ENCODE measurements at places on chromosomes 6 and 20. TPM values are rescaled to one million over a fixed set of nuclear protein-coding genes. Genes with fewer than 3 reads are reported as not detected.

GRCh38 chr6:144953552-144954240 is 668.6 kb downstream of the UTRN start:
- H3K27ac ChIP-seq = no peak overlapping the region
- no peak overlapping the region for H3K4me3 ChIP-seq
- peaks cover 6% of the 10 kb centered on the region for H3K4me1 ChIP-seq
- H3K36me3 ChIP-seq = peaks cover 2% of the 10 kb centered on the region
- no peaks in the 10 kb centered on the region for H3K27me3 ChIP-seq
- DNase-seq = no peak

- DNase-seq = no peak
- H3K27ac ChIP-seq = no peak overlapping the region
- no peaks in the 10 kb centered on the region for H3K36me3 ChIP-seq
- no peak overlapping the region for H3K4me3 ChIP-seq
Observed at GRCh38 chr6:16060039-16060438, 68.8 kb upstream of the MYLIP start.

- H3K27ac ChIP-seq = peak overlapping the region; percentile 1
- DNase-seq = no peak
- no peaks in the 10 kb centered on the region for H3K36me3 ChIP-seq
- no peaks in the 10 kb centered on the region for H3K27me3 ChIP-seq
- H3K4me1 ChIP-seq = no peaks in the 10 kb centered on the region
Observed at GRCh38 chr6:126227833-126228702, 111.8 kb upstream of the CENPW start.

- peaks cover 8% of the 10 kb centered on the region for H3K4me1 ChIP-seq
- peak overlapping the region; percentile 24 for H3K27ac ChIP-seq
- DNase-seq = no peak
- no peak overlapping the region for H3K4me3 ChIP-seq
- H3K36me3 ChIP-seq = peaks cover 9% of the 10 kb centered on the region
Observed at GRCh38 chr6:53845280-53846195, 50.7 kb downstream of the LRRC1 start.

- H3K27ac ChIP-seq = peak overlapping the region; percentile 45
- H3K4me3 ChIP-seq = no peak overlapping the region
- H3K4me1 ChIP-seq = peaks cover 25% of the 10 kb centered on the region
- H3K36me3 ChIP-seq = no peaks in the 10 kb centered on the region
- no peak for DNase-seq
Observed at GRCh38 chr6:6712449-6713403, 124.2 kb downstream of the LY86 start.

DNA sequence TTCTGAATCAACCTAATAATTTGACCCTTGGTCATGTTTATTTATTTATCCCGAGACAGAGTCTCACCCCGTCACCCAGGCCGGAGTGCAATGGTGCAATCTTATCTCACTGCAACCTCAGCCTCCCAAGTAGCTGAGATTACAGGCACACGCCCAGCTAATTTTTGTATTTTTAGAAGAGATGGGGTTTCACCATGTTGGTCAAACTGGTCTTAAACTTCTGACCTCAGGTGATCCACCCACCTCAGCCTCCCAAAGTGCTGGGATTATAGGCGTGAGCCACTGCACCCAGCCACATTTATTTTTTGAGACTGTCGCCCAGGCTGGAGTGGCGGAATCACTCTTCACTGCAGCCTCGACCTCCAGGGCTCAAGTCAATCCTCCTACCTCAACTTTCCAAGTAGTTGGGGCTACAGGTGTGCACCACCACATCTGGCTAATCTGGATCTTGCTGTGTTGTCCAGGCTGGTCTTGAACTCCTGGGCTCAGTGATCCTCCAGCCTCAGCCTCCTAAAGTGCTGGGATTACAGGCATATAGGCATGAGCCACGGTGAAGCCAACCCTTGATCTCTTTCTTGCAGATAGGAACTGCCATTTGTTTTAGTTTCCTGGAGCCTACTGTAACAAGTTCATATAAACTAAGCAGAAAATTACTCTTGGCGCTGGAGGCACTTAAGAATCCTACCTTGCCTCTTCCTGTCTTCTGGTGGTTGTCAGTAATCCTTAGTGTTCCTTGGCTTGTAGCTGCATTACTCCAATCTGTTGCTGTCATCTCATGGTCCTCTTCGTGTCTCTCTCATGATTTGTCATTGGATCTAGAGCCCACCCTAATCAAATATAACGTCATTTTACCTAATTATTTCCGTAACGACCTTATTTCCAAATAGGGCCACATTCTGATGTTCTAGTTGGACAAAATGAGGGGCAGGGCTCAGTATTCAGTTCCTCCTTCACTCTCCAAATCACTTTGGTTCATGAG is 2.3 kb downstream of the RPS18 start:
- no peaks in the 10 kb centered on the region for H3K27me3 ChIP-seq
- peak overlapping the region; percentile 100 for H3K4me3 ChIP-seq
- DNase-seq = no peak

GRCh38 chr6:109794201-109794923 is 103.3 kb downstream of the FIG4 start:
- peaks cover 19% of the 10 kb centered on the region for H3K4me1 ChIP-seq
- no peak for DNase-seq
- no peak overlapping the region for H3K4me3 ChIP-seq
- peaks cover 12% of the 10 kb centered on the region for H3K36me3 ChIP-seq

GRCh38 chr6:152246554-152247337 is 390.4 kb downstream of the SYNE1 start:
- no peaks in the 10 kb centered on the region for H3K27me3 ChIP-seq
- H3K27ac ChIP-seq = no peak overlapping the region
- H3K36me3 ChIP-seq = peaks cover 11% of the 10 kb centered on the region
- H3K4me3 ChIP-seq = no peak overlapping the region

DNA sequence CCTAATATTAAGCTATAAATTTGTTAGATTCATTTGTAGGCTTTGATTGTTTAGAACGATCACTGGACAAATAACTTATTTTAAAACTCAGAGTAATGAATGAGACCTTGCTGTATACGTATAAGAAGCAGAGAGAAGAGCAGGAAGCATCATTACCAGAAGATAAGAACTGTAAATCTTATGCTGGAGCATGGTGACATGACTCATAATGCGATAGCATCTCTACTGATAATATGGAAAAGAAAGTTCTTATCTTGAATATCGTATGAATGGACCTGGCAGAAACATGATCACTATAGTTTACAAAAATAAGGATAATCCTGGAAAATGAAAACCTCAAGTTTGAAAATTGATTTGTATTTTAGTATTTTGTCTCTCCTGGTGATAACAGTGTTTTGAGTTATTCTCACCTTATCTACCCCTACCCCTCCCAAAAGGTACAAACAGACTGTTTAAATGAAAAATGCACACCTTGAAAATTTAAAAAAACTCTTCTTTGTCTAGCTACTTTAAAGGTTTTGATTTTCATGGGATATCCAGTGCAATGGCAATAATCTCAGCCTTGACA is 2.0 kb upstream of the ZSCAN26 start:
- peaks cover 10% of the 10 kb centered on the region for H3K27me3 ChIP-seq
- no peak overlapping the region for H3K4me3 ChIP-seq
- H3K36me3 ChIP-seq = no peaks in the 10 kb centered on the region

- no peaks in the 10 kb centered on the region for H3K27me3 ChIP-seq
- H3K27ac ChIP-seq = peak overlapping the region; percentile 95
- peak overlapping the region; percentile 34 for H3K4me3 ChIP-seq
- DNase-seq = no peak
- peaks cover 77% of the 10 kb centered on the region for H3K4me1 ChIP-seq
Observed at GRCh38 chr6:14316651-14317386, 199.2 kb downstream of the CD83 start.

Gene SLC35D3
- 0.13 TPM for total RNA-seq
